Pancreas (tissue), 10 donors: ENCODE measurements at places on chromosomes 3 and 15.

GRCh38 chr3:127387556-127388153 lies 99.8 kb upstream of the PRR20G start:
- no peaks in the 10 kb centered on the region for H3K36me3 ChIP-seq
- no peak overlapping the region for H3K4me3 ChIP-seq
- no peak overlapping the region for H3K27ac ChIP-seq
- H3K4me1 ChIP-seq = no peaks in the 10 kb centered on the region

GRCh38 chr3:177589911-177590381 lies 392.7 kb upstream of the TBL1XR1 start:
- H3K4me1 ChIP-seq = peaks cover 17% of the 10 kb centered on the region
- H3K27ac ChIP-seq = peak overlapping the region; percentile 20
- H3K27me3 ChIP-seq = no peaks in the 10 kb centered on the region
- DNase-seq = no peak

- H3K4me1 ChIP-seq = no peaks in the 10 kb centered on the region
- H3K36me3 ChIP-seq = no peaks in the 10 kb centered on the region
- no peak overlapping the region for H3K27ac ChIP-seq
- H3K27me3 ChIP-seq = no peaks in the 10 kb centered on the region
These were observed 152.6 kb downstream of the SCAPER start for GRCh38 chr15:76752549-76752948.

DNA sequence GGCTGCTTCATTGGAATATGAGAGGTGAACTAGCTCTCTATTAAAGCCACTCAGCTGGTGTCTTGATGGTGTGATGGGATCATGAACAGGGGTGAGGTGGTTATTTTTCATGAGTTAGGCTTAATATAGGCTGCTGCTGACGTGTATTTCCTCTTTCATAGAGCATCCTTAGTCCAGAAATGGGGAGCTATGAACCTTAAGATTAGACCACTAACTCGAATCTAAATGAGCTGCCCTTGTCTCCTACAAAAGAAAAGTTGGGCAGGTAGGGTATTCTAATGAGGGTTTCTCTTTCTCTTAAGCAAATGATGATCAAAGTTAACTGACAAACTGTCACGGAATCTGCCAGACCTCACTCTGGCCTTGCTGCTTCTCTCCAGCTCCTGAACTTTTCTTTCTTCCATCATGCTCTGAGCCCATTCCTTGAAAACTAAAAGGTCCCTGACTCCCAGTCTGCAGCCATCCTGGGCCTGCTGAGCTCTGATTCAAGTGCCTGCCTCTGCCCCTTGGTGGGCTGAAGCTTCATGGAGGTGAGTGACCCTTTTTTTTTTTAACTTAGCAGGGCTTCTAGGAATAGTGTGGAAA lies at the start of gene TRIM69:
TRIM69 (plus strand) TSS at position 348 of the 585 bp plus-strand sequence; CDS start at position 525, 177 bp downstream.
- no peak for DNase-seq
- no peaks in the 10 kb centered on the region for H3K27me3 ChIP-seq
- H3K27ac ChIP-seq = peak within 1 kb of the TSS; percentile 42
- no peaks in the 10 kb centered on the region for H3K4me1 ChIP-seq
- H3K4me3 ChIP-seq = no peak within 1 kb of the TSS

- no peak for DNase-seq
- H3K4me1 ChIP-seq = no peaks in the 10 kb centered on the region
- no peaks in the 10 kb centered on the region for H3K27me3 ChIP-seq
- H3K36me3 ChIP-seq = no peaks in the 10 kb centered on the region
- H3K27ac ChIP-seq = no peak overlapping the region
These were observed 55.4 kb downstream of the MAGEF1 start for GRCh38 chr3:184656458-184656828.

DNA sequence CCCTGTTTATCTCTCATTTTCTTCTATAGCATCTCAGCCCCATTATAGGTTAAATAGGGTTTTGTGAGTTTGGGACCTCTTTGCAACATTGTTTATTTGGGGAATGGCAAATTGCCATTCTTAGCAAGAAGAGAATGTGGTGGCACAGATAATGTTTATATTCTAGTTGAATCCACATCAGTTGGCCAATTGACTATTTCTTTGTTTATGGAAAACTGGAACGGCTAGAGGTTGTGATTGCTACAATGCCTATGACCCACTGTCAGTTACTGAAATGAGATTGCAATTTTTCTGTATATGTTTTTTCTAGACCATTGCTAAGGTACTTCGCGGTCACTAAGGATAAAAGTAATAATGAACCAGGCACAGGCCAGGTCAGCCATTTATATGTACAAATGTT lies 44.6 kb upstream of the CFAP20DC start:
- no peak overlapping the region for H3K4me3 ChIP-seq
- H3K27me3 ChIP-seq = no peaks in the 10 kb centered on the region
- no peak overlapping the region for H3K27ac ChIP-seq
- DNase-seq = no peak
- H3K36me3 ChIP-seq = no peaks in the 10 kb centered on the region

GRCh38 chr15:77464129-77464865 lies 43.6 kb downstream of the HMG20A start:
- no peaks in the 10 kb centered on the region for H3K36me3 ChIP-seq
- H3K27me3 ChIP-seq = no peaks in the 10 kb centered on the region
- H3K4me3 ChIP-seq = no peak overlapping the region
- no peak overlapping the region for H3K27ac ChIP-seq

GRCh38 chr3:150317469-150317868 lies 90.6 kb upstream of the TSC22D2 start:
- no peak for DNase-seq
- H3K4me3 ChIP-seq = no peak overlapping the region
- peaks cover 4% of the 10 kb centered on the region for H3K27me3 ChIP-seq
- H3K4me1 ChIP-seq = peaks cover 10% of the 10 kb centered on the region

GRCh38 chr3:154794391-154794790 lies 285.7 kb upstream of the MME start:
- no peak for DNase-seq
- H3K4me1 ChIP-seq = no peaks in the 10 kb centered on the region
- no peaks in the 10 kb centered on the region for H3K27me3 ChIP-seq
- no peak overlapping the region for H3K4me3 ChIP-seq
- H3K27ac ChIP-seq = no peak overlapping the region

GRCh38 chr15:72858205-72858604 lies 74.6 kb upstream of the ADPGK start:
- DNase-seq = no peak
- no peaks in the 10 kb centered on the region for H3K36me3 ChIP-seq
- H3K4me3 ChIP-seq = no peak overlapping the region
- H3K4me1 ChIP-seq = no peaks in the 10 kb centered on the region
- no peaks in the 10 kb centered on the region for H3K27me3 ChIP-seq

DNA sequence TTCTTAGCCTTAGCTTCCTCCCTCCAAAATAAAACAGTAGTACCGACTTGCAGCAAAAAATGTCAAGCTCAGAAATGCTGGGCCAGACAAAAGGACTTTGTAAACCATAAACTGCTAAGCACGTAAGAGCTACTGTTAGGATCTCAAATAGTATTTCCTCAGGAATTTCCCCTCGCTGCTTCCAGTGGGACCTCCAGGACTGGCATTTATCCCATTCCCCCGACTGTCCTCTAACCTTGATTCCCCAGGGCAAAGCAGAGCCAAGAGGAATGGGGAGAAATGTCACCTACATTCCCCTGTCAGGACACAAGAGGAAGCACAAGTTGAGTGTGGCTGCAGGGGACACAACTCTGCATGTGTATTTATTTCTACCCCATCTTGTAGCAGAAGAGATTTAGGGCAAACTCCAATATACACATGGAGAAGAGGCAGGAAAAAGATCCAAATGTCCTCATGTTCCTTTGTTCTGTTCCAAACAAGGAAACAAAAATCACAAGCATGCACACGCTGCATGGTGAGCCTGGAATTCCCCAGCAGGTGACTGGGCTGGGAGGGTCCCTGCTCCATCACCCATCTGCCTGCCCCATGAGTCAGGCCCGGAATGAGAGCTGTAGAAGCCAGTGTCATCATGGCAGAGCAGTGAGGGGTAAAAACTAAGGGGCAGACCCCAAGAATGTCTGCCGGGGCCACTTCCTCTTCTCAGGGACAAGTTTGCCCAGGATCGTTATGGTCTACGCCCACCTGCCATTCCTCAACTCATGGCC lies 4.2 kb downstream of the STOML1 start:
- H3K27ac ChIP-seq = peak overlapping the region; percentile 75
- DNase-seq = no peak
- no peaks in the 10 kb centered on the region for H3K4me1 ChIP-seq
- H3K4me3 ChIP-seq = no peak overlapping the region
- no peaks in the 10 kb centered on the region for H3K36me3 ChIP-seq
- no peaks in the 10 kb centered on the region for H3K27me3 ChIP-seq

- no peak for DNase-seq
- H3K4me1 ChIP-seq = peaks cover 18% of the 10 kb centered on the region
- no peaks in the 10 kb centered on the region for H3K27me3 ChIP-seq
- no peak overlapping the region for H3K4me3 ChIP-seq
- no peak overlapping the region for H3K27ac ChIP-seq
These were observed 5.0 kb downstream of the NAA50 start for GRCh38 chr3:113741086-113741485.

- H3K27ac ChIP-seq = no peak overlapping the region
- DNase-seq = no peak
- H3K36me3 ChIP-seq = no peaks in the 10 kb centered on the region
- H3K27me3 ChIP-seq = no peaks in the 10 kb centered on the region
These were observed 68.4 kb downstream of the LINGO1 start for GRCh38 chr15:77564341-77564740.

GRCh38 chr15:70741677-70742293 lies 21.6 kb downstream of the UACA start:
- no peaks in the 10 kb centered on the region for H3K36me3 ChIP-seq
- no peaks in the 10 kb centered on the region for H3K27me3 ChIP-seq
- DNase-seq = no peak
- no peak overlapping the region for H3K27ac ChIP-seq
- H3K4me3 ChIP-seq = no peak overlapping the region
- peaks cover 6% of the 10 kb centered on the region for H3K4me1 ChIP-seq

- H3K27me3 ChIP-seq = no peaks in the 10 kb centered on the region
- H3K27ac ChIP-seq = no peak overlapping the region
- H3K4me1 ChIP-seq = no peaks in the 10 kb centered on the region
- DNase-seq = no peak
- peaks cover 13% of the 10 kb centered on the region for H3K36me3 ChIP-seq
These were observed 28.5 kb downstream of the SELENOT start for GRCh38 chr3:150631515-150632221.

- H3K36me3 ChIP-seq = no peaks in the 10 kb centered on the region
- H3K4me3 ChIP-seq = no peak overlapping the region
- H3K27me3 ChIP-seq = no peaks in the 10 kb centered on the region
- no peak overlapping the region for H3K27ac ChIP-seq
- no peak for DNase-seq
- H3K4me1 ChIP-seq = no peaks in the 10 kb centered on the region
These were observed 64.4 kb downstream of the TRIM71 start for GRCh38 chr3:32882189-32882588.

DNA sequence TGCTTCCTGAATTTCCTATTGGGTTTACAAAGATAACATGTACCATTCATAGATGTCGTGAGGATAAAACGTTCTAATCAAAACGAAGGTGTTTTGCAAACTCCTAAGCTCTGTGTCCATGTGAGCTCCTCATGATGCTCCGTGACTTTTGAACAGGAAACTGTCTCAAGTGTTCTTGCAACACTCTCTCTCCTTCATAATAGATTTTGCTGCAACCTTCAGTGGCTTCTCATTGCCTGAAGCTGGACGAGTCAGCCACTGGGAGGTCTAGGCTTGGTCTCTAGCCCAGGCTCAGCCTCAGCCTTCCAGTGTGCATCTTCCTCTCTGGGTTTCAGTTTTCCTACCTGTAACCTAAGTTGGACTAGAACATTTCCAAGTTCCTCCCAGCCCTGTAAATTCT lies 18.7 kb upstream of the BCL2A1 start:
- H3K4me1 ChIP-seq = no peaks in the 10 kb centered on the region
- no peaks in the 10 kb centered on the region for H3K36me3 ChIP-seq
- no peak for DNase-seq
- H3K27me3 ChIP-seq = no peaks in the 10 kb centered on the region
- H3K4me3 ChIP-seq = no peak overlapping the region

GRCh38 chr3:138461896-138462295 lies 27.5 kb downstream of the ESYT3 start:
- no peaks in the 10 kb centered on the region for H3K27me3 ChIP-seq
- no peak overlapping the region for H3K27ac ChIP-seq
- no peak for DNase-seq
- H3K36me3 ChIP-seq = no peaks in the 10 kb centered on the region
- no peaks in the 10 kb centered on the region for H3K4me1 ChIP-seq
- H3K4me3 ChIP-seq = no peak overlapping the region

DNA sequence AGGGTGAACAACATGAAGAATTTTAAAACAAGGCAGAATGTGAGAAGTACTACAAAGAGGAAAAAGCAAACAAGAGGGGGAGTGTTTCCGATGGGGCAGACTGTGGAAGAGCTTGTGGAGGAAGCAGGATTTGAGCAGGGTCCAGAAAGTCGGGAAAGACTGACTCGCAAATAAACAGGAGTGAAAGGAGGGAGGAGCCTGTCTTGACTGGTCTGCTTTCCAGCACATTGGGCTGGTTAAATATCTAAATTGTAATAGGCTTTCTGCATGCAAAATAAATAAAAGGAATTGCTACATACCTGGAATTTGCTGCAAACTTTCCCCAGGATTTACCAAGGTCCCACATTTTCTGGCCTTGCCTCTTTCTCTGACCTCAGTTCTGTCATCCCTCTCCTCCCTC lies 132.1 kb downstream of the RORA start:
- no peaks in the 10 kb centered on the region for H3K36me3 ChIP-seq
- H3K27ac ChIP-seq = no peak overlapping the region
- DNase-seq = no peak
- H3K4me3 ChIP-seq = no peak overlapping the region
- H3K27me3 ChIP-seq = no peaks in the 10 kb centered on the region

- H3K4me3 ChIP-seq = no peak overlapping the region
- no peaks in the 10 kb centered on the region for H3K27me3 ChIP-seq
- no peaks in the 10 kb centered on the region for H3K36me3 ChIP-seq
- no peak for DNase-seq
These were observed 36.9 kb upstream of the CMSS1 start for GRCh38 chr3:99780749-99781148.

DNA sequence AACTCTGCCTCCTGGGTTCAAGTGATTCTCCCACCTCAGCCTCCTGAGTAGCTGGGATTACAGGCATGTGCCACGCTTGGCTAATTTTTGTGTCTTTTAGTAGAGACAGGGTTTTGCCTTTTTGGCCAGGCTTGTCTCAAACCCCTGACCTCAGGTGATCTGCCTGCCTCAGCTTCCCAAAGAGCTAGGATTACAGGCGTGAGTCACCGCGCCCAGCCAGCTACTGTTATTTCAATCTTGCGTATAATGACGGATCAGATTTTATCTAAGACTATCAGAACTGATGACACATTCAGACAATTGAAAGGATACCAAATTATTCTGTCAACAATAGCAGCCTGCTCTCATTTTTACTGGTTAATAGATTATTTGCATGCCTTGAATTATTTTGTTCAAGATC lies 612.2 kb downstream of the ZIC1 start:
- H3K4me1 ChIP-seq = no peaks in the 10 kb centered on the region
- H3K27me3 ChIP-seq = no peaks in the 10 kb centered on the region
- no peak overlapping the region for H3K27ac ChIP-seq
- DNase-seq = no peak
- no peaks in the 10 kb centered on the region for H3K36me3 ChIP-seq
- H3K4me3 ChIP-seq = no peak overlapping the region

- no peak overlapping the region for H3K4me3 ChIP-seq
- DNase-seq = no peak
- no peaks in the 10 kb centered on the region for H3K4me1 ChIP-seq
- H3K27ac ChIP-seq = no peak overlapping the region
- no peaks in the 10 kb centered on the region for H3K27me3 ChIP-seq
- H3K36me3 ChIP-seq = no peaks in the 10 kb centered on the region
These were observed 171.1 kb upstream of the PROK2 start for GRCh38 chr3:71956069-71956340.

- H3K4me1 ChIP-seq = no peaks in the 10 kb centered on the region
- H3K27me3 ChIP-seq = no peaks in the 10 kb centered on the region
- no peaks in the 10 kb centered on the region for H3K36me3 ChIP-seq
- H3K27ac ChIP-seq = no peak overlapping the region
These were observed 24.0 kb upstream of the FRMD5 start for GRCh38 chr15:44219073-44219472.

GRCh38 chr3:53750253-53751210 lies 95.7 kb downstream of the CHDH start:
- no peaks in the 10 kb centered on the region for H3K27me3 ChIP-seq
- no peak overlapping the region for H3K4me3 ChIP-seq
- H3K4me1 ChIP-seq = no peaks in the 10 kb centered on the region
